ENCODE measurements at places on chromosomes 4 and X.

GRCh38 chr4:95877636-95878035, 37.7 kb downstream of the PDHA2 start:
- DNase-seq, result no peak
- H3K36me3 ChIP-seq, result no peaks in the 10 kb centered on the region
- no peak overlapping the region for H3K4me3 ChIP-seq

- H3K4me1 ChIP-seq, result no peaks in the 10 kb centered on the region
- no peak overlapping the region for H3K27ac ChIP-seq
- no peaks in the 10 kb centered on the region for H3K27me3 ChIP-seq
- no peak overlapping the region for H3K4me3 ChIP-seq
Measured at GRCh38 chrX:140132937-140133336, 167.6 kb upstream of the CXorf66 start.

GRCh38 chrX:100635989-100636320, 651 bp downstream of the TSPAN6 start:
- H3K27me3 ChIP-seq, result no peaks in the 10 kb centered on the region
- H3K4me3 ChIP-seq, result peak overlapping the region; percentile 92
- H3K27ac ChIP-seq, result peak overlapping the region; percentile 93
- peaks cover 27% of the 10 kb centered on the region for H3K4me1 ChIP-seq
- H3K36me3 ChIP-seq, result peaks cover under 1% of the 10 kb centered on the region
- DNase-seq, result no peak

DNA sequence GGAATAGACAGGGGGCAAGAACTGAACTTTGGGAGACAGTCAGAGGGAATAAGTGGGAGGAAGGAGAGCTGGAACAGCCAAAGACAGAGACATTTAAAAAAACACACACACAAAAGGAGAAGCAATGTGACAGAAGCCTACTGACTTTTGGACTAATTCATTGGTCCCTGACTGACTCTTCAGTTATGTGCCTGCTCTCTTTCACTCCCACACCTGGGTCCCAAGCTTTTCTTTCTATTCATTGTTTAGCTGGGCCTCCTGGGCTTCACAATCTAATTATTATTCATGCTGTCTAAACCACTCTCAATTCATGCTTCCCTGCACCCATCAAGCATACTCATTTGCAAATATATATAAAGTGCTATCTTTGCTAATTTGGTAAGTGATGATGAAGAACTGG, 139.2 kb upstream of the IRS4 start:
- no peak for DNase-seq
- H3K4me3 ChIP-seq, result no peak overlapping the region
- H3K36me3 ChIP-seq, result no peaks in the 10 kb centered on the region
- H3K27ac ChIP-seq, result no peak overlapping the region
- no peaks in the 10 kb centered on the region for H3K27me3 ChIP-seq

- H3K4me3 ChIP-seq, result no peak overlapping the region
- H3K27me3 ChIP-seq, result no peaks in the 10 kb centered on the region
Measured at GRCh38 chrX:19544693-19545305, 29.5 kb upstream of the MAP3K15 start.

GRCh38 chrX:13661735-13662288, 8.9 kb downstream of the TCEANC start:
- DNase-seq, result no peak
- H3K4me1 ChIP-seq, result peaks cover 7% of the 10 kb centered on the region
- no peak overlapping the region for H3K27ac ChIP-seq
